Karpas-422 (cell line): ENCODE measurements at places on chromosomes 3 and 15.
A peak's percentile ranks its signal among the peaks of the same experiment; 100 is the strongest.

- DNase-seq, result no peak
These were observed 113.3 kb upstream of the MBNL1 start for GRCh38 chr3:152155246-152156020.

DNA sequence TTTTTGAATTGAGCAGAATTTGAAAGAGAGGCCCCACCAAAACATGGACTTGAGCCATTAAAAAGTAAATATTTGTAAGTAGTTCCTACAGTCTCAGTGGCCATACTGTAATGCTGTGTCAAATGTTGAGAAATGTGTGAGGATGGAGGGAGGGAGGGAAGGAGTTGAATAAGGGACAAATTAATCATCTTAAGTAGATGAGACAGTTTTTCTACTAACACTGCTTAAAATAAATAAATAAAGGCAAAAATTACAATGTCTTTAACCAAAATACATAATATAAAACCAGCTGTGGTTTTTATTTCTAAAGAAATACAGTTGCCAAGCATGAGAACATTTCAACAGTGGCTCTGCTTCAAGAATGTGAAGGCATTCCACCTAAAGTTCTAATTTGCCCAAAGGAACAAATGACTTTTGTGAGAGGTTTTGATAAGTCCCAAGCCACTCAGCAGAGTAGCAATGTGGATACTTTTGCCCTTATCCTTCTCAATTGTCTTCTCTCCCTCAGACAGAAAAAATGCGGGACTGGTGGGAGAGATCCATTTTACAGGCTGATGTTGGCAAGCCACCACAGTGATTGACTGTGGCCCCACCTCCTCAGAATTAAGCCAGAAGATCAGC, 427.0 kb upstream of the RARB start:
- DNase-seq, result no peak

GRCh38 chr3:65639444-65639843, 399.3 kb downstream of the MAGI1 start:
- no peak for DNase-seq

DNA sequence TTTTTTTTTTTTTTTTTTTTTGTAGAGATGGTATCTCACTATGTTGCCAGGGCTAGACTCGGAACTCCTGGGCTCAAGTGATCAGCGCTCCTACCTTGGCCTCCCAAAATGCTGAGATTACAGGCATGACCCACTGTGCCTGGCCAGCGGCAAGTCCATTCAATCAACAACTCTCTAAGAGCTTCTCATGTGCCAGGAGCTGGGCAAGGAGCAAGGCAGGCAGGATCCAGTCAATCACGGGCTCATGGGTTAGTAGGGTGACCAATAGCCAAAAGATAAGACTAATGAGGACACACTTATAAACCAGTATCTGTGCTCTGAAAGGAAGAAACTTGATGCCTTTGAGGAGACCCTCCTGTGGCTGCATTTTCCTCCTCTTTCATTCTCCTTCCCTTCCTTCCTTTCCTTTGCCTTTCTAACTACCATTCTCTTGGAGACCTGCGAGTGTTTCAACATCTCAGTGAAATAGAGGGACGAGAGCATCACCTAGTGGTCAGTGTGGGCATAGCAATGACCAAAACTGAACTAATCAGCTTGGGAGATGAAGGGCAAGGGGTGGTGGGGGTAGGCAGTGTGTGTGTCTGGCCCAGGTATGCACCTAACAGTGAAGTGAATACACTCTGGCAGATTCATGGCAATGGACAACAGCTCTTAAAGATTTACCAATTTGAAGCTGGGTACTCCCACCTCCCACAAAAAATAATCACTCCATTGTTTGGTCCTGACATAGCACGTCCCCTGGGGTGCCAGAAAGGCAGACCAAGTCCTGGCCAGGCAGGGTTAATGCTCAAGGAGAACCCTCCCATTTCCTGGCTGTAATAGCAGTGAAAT, 6.3 kb downstream of the RPP25 start:
- peak; percentile 91 for DNase-seq

DNA sequence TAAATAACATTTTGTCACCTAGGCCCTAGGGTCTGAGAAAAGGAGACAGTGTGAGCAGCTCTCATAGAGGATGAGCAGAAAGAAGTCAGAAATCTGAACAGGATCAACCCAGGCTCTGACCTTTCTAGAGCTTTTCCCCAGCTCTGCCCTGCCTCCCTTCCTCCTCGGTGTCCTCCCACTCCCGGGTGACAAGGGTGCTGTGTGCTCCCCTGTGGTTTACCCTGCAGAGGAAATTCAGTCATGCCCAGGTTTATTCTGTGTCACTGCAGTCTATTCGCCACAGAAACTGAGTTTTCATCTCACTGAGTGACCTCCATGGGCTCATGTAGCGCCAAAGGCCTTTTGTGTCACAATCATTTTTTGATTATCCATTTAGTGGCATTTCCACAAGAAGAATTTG, 76.6 kb downstream of the IL12A start:
- no peak for DNase-seq

DNA sequence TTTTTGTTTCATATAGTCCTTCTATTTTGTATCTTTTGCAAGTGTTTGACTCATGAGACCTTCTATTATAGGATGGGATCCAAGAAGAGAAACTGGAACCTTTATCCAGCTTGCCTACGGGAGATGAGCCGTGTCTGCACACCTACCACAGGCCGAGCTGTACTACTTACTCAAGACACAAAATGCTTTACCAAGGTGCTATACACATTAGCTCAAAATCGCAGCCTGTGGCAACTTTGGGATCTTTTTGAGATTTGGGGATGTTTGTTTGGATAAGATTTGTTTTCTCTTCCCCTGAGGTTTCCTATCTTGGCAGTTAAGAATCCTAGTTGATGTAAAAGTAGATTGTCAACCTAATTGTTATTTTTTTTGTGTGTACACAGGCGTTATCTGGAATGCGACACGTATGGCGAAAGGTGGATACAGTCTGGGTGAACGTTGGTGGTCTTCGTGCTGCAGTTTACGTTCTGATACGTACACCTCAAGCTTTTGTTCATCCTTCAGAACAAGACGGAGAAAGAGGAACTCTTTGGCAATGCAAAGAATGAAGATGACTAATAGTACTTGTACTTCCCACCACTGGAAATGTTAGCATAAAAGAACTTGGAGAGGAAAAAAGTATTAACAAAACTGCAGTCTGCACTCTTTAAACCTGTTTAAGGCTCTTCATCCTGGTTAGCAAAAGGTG, 13.1 kb upstream of the SETD5 start:
- no peak for DNase-seq

DNA sequence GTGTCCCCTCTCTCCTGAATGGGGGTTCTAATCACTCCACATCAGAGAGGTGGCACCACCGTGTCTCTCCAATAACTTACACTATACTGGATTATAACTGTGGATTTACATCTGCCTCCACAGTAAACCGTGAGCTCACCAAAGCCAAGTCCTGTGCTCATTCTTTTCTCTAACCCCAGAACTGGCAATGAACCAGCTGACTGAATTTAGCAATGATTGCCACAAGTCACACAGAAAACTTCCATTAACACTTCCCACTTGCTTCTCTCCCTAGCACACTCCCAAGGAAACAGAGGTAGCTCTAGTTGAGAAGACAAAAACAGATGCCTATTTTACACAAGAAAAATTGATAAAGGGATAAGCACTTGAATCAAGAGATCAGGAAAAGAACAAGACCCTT, 361.3 kb downstream of the ULK4 start:
- DNase-seq, result no peak

- DNase-seq, result no peak
These were observed 79.1 kb upstream of the EIF1B start for GRCh38 chr3:40230382-40230781.

DNA sequence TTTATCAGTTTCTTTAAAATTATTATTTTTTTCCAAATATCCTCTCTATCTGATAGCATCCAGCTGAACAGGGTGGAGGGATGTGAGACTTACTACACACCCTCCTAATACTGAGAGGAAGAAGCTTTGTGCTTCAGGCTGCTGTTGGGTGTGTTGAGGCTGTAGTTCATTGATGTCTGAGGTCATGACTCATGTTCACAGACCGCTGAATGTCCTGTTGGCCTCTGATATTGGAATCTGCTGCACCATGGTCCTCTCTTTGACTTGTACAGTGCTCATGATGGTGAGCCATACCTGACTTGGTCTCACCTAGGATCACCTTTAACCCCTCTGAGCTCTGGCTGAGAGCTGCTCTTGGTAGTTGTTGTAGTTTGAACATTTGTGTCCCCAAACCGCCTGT, 302.9 kb downstream of the SATB1 start:
- DNase-seq, result no peak

DNA sequence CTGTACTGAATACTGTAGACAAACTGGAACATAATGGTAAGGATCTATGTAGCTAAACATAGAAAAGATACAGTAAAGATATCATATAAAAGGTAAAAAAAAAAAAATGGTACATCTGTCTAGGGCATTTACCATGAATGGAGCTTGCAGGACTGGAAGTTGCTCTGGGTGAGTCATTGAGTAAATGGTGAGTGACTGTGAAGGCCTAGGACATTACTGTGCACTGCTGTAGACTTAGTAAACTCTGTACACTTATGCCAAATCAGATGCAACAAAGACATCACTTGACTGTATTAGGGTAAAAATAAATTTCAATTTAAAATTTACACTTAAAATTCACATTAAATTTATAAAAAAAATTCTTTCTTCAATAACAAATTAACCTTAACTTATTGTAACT, 281.3 kb upstream of the LMCD1 start:
- no peak for DNase-seq

DNA sequence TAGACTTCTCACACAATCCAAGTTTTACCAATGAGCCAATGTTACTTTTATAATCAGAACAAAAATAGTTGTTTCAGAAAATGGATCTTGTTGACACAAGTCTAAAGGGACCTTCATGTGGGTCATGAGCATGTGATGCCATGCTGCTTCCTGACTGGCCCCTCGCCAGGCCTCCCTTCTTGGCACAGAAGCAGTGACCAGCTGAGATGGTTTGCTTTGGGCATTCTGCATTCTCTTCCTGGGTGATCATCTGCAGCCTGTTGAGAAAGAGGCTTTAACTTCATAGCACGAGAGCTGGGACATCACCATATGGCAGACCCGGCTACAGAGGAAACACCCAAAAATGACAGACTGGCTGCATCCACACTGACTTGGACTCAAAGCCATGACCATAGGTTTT, 45.7 kb downstream of the TGM4 start:
- DNase-seq, result no peak

GRCh38 chr15:34759347-34759746, 4.5 kb upstream of the GJD2 start:
- DNase-seq, result no peak

GRCh38 chr3:188583341-188584161, 429.6 kb downstream of the LPP start:
- DNase-seq, result no peak

DNA sequence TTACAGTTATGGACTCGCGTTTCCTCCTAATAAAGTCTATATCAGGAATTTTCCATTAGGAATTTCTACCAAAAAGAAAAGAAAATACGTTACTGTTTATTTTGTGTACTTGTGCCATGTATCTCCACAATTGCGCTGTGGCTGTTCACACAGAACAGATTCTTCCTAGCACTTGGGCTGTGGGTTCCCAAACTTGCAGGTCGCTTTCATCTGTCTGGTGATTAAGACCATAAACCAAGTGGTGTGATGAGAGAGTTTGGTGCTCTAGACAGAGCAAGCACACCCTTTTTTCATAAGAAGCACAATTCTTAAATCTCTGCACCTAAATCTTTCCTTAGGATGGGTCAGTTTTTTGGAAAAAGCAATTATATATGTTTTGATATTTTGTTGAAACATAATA, 203.3 kb downstream of the TP63 start:
- DNase-seq, result no peak

DNA sequence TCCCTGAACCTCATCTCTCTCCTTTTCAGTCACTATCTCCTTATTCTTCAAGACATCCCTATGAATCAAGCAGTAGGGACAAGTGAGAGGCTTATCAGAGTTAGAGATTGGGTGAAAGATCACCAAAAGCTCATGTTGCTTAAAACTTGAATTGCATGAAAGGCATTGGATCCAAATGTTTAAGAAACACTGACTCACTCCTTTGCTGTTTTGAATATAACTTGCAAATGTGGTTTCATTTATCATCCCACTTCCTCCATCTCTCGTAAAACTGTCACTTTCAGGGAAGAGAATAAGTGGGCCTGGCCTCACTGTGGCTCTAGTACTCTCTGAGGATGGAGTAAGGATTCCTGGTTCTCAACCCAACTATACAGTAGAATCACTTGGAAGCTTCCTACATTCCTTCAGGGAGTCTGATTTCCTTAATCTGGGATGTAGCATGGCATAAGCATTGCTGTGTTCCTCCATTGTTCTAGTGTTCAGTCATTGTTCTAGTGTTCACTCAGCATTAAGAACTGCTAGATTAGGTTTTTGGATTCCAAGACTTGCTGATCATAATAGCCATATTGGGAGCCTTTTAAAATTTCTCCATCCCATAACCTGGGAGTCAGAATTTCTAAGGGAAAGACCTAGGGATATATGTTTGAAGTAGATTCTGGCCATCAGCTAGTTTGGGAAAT, 171.8 kb downstream of the TMEM108 start:
- peak; percentile 83 for DNase-seq

- DNase-seq, result no peak
These were observed 534.9 kb upstream of the ARRDC4 start for GRCh38 chr15:97425596-97425995.

DNA sequence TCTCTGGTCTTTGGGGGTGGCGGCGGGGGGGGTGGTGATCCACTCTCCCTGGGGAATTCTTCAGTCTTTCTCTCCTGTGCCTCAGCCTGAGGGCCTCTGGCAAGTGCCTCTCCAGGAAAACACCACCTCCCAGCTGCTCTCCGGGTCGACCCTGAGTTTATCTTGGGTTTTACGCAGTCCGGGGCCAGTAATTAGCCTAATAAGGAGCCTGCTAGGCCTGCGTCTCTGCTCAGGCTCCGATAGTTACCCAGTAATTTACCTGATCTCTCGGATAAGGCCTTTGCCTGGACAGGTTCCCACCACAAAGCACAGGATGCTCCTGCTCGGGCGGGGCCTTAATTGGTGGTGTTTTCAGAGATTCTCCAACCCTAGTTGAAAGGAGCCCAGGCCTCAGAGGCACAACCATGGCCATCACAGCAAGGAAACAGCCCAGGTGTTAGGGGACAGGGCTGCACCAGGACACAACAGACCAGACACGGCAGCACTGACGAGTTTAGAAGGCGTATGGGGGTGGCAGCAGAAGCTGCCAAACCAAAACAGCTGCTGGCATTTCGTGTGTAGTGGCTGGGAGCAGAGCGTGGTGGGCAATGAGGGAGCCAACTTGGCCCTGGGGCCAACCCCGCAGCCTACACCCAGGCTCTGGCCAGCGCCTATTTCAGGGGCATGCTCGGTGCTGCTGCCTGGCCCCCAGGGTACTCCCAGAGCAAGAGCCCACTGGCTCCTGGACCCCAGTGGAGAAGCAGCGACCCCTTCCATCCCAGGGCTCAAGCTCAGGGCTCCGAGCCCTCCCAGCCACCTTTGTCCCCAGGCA, 71.4 kb downstream of the KLF13 start:
- DNase-seq, result no peak

- no peak for DNase-seq
These were observed 61.6 kb downstream of the GJD2 start for GRCh38 chr15:34693053-34693744.
